ENCODE measurements at places on chromosomes 7 and 10. TPM values are rescaled to one million over a fixed set of nuclear protein-coding genes. Genes with fewer than 3 reads are reported as not detected.
A peak's percentile ranks its signal among the peaks of the same experiment; 100 is the strongest.

GRCh38 chr7:8592167-8592566, 158.8 kb downstream of the NXPH1 start:
- no peak for DNase-seq

- DNase-seq: peak; percentile 85
Observed at GRCh38 chr10:88157981-88158465, 294.6 kb downstream of the PTEN start.

- no peak for DNase-seq
Observed at GRCh38 chr10:69819716-69820506, 18.2 kb downstream of the COL13A1 start.

GRCh38 chr7:147513451-147513850, 1077.1 kb upstream of the C7orf33 start:
- DNase-seq: no peak

DNA sequence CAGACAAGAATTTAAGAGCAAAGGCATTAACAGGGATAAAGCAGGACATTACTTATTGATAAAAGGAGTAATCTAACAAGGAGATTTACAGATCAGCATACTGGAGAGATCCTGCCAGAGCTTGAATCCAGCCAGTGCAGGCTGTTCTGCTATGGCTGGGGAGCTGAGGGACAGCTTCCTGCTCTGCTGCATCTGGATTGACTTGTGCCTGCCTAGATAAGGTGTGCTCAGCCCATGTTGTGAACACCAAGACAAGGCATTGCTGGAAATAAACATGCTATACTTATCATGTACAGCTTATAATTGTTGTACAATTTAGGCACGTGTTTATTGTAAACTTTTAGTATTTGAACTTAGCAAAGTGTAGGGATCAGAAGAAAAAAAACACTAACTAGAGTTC, 71.7 kb downstream of the HIF1AN start:
- DNase-seq: no peak

DNA sequence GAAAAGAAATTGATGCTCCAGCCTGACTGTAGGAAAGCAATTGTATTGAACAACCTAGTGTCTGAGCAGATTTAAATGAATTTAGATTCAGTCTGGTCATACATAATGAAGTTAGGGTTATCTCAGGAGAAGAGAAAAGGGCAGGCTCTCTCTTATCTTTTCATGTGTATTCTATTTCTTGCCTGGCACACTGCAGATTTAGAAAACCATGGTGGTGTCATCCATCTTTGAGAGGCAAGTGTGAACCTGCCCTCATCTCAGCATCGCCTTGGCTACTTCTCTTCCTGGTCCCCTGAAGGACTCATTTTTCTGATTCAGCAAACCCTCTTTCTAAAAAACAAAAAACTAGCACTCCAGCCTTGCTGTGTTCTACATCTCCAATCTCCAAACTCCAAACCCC, 137.7 kb downstream of the LRRC4 start:
- no peak for DNase-seq

- DNase-seq: no peak
Observed at GRCh38 chr10:93062514-93063143, 2.0 kb downstream of the CYP26C1 start.

DNA sequence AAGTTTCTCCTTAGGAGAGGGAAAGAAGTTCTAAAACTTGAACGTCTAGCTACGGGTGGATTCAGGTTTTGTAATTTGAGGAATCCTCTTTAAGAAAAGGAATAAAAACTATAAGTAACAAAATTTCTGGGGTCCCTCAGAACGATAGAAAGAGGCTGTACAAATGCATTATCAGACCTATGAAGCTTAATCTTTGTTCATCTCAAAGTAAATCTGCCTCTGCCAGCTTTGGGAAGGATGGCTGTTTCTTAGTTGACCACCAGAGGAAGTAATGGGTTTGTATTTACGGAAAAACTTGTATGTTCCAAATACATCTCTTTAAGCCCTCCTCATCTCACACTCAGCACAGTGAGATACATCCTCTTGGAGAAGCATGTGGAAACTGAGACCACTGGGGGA, 864 bp downstream of the PSTK start:
- no peak for DNase-seq

The GBF1 gene
- 36.7 TPM for total RNA-seq

The HOXA2 gene
- 1.1 TPM for total RNA-seq

- no peak for DNase-seq
Observed at GRCh38 chr7:120168066-120168465, 104.9 kb upstream of the KCND2 start.

GRCh38 chr7:130189343-130189742, 15.9 kb downstream of the TMEM209 start:
- DNase-seq: no peak

The HOXA3 gene
- total RNA-seq: 26.4 TPM

The ADARB2 gene
- 0.08 TPM for total RNA-seq

The MRLN gene
- not detected for total RNA-seq

GRCh38 chr10:36224431-36224985, 582.4 kb upstream of the FZD8 start:
- no peak for DNase-seq

The WDR11 gene
- 56.7 TPM for total RNA-seq

The NPTX2 gene
- 0.46 TPM for total RNA-seq

DNA sequence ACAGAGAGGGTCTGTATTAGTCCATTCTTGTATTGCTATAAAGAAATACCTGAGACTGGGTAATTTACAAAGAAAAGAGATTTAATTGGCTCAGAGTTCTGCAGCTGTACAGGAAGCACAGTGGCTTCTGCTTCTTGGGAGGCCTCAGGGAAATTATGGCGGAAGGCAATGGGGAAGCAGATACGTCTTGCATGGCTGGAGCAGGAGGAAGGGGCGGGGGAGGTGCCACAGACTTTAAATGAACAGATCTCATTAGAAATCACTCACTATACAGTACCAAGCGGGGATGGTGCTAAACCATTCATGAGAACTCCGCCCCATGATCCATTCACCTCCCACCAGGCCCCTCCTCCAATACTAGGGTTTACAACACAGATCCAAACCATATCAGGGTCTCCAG, 3.7 kb upstream of the CALU start:
- DNase-seq: no peak

GRCh38 chr10:34477249-34477648, 337.8 kb downstream of the PARD3 start:
- no peak for DNase-seq

DNA sequence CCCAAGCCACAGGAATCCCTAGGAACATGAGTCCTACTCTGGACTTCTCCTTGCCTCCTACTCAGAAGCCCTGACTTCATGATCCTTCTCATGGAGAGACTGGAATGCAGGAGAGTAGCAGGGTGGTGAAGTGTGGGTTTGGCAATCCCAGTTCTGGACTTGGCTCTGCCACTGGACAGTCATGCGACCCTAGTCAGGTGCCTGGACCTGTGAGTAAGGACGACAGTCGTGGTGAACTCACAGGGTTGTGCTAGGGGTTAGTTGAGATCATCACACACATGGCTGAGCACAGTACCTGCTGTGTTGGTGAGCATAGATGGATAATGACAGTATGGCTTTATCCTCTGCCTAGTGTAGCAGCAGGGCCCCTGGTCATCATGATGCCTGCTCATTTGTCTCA, 117.9 kb downstream of the LRRC18 start:
- DNase-seq: no peak

The GAD2 gene
- not detected for total RNA-seq

The ZNF425 gene
- total RNA-seq: 5.0 TPM

The FZD1 gene
- 10.1 TPM for total RNA-seq

- DNase-seq: no peak
Observed at GRCh38 chr7:5627745-5628547, 153.5 kb downstream of the RNF216 start.

Data from kidney epithelial cell (primary cell).